Substantia nigra (tissue), 51 donors: ENCODE measurements at places on chromosomes 3 and 15.

GRCh38 chr3:124966521-124967445, 32.2 kb upstream of the MUC13 start:
- DNase-seq, result no peak

GRCh38 chr15:101127506-101128076, 124.3 kb downstream of the CHSY1 start:
- DNase-seq, result peak; percentile 24

DNA sequence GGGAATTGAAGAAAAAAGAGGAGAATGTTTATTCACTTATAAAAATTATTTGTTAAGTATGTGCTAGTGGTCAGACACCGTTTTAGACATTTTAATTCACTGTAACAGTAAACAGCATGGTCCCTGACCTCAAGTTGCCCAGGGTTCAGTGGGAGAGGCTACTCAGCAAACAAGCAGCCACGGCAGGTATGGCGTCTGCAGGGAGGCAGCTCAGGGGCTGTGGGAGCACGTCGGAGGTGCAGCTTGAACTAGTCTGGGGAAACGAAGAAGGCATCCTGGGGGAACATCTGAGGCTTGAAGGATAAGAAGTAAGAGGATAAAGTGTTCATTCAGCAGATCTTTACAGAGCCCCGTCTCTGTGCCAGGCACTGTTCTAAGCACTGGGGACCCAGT, 66.0 kb downstream of the CRTC3 start:
- no peak for DNase-seq

GRCh38 chr3:140145528-140145927, 210.5 kb downstream of the CLSTN2 start:
- DNase-seq, result no peak

- no peak for DNase-seq
Measured at GRCh38 chr15:57012556-57012955, 94.1 kb downstream of the TCF12 start.

DNA sequence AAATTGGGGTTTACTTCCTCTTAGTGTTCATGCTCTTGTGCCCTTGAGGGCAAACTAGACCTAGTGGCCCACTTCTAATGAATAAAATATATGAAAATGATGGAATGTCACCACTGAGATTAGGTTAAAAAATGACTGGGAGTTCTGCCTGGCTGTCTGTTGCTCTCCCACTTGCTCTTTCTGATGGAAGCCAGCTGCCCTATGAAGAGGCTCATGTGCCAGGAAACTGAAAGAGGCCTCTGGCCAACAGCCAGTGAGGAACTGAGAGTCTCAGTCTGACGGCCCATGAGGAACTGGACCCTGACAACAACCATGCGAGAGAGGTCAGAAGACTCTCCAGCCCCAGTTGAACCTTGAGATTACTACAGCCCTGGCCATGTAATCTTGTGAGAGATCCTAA, 107.1 kb upstream of the FHIT start:
- DNase-seq, result peak; percentile 65

GRCh38 chr3:16146015-16146730, 28.3 kb upstream of the GALNT15 start:
- DNase-seq, result no peak

DNA sequence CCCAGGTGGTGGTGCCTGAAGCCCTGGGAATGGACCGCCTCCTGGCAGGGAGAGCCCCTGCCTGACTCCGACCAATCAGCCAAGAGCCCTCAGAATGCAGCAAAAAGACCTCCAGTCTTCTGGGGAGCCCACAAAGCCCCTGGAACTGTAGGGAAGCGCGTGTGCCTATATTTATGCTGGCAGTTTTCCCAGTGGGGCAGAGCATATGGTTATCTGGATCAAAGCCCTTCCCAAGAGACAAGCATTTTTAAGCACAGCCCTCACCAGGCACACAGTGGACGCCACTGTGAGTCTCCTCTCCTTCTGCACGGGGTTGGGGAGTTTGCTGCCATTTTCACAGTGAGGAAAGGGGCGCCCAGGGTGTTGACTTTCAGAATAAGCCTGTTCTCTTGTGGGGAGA, 80.9 kb upstream of the RPL32 start:
- DNase-seq, result no peak

DNA sequence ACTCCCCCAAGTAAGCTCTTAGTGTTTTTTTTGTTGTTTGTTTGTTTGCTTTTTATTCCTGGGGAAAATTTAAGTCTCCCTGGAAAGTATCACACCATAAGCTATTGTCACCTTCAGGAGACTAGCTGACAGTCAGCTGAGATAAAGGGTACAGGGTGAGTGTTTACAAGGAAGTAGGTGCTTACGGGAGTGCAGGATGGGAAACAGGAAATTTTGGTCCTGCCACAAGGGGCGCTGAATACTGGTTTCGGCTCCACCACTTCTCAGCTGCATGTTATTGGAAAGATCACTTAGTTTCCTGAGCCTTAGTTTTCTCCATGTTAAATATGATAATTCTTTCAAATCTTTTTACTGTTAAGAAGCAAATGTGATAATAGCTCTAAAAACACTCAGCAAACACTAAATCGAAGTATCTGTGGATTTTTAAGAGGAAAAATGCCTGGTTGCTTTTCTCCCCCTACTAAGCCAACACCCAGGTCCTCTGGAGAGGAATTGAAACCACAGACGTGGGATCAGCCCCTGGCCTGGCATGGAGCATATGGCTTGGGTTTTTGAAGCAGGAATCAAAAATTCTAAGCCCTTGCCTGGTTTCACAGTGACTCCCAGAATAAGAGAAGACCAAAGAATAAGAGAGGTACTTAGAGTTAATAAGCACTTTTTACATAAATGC, 90.7 kb downstream of the SCN11A start:
- DNase-seq, result no peak

GRCh38 chr3:111744611-111745010, 114.5 kb upstream of the PHLDB2 start:
- no peak for DNase-seq
